ENCODE measurements at places on chromosomes 2 and 18.
A peak's percentile ranks its signal among the peaks of the same experiment; 100 is the strongest.

DNA sequence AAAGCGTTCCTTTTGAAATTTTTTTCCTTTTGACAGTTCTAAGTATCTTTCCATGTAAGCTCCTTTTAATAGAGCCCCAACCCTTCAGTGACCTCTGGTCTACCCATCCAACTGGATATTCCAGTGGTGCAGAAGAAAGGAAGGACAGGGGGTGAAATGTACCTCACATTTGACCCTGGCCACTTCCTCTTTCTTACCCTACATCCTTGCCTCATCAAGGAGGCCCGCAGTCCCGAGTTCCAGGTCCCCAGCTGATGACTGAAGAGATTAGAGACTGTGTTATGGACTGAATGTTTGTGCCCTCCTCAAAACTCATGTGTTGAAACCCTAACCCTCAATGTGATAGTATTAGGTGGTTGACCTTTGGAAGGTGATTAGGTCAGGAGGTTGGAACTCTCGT is 158.1 kb downstream of the RBM43 start:
- no peak for DNase-seq

DNA sequence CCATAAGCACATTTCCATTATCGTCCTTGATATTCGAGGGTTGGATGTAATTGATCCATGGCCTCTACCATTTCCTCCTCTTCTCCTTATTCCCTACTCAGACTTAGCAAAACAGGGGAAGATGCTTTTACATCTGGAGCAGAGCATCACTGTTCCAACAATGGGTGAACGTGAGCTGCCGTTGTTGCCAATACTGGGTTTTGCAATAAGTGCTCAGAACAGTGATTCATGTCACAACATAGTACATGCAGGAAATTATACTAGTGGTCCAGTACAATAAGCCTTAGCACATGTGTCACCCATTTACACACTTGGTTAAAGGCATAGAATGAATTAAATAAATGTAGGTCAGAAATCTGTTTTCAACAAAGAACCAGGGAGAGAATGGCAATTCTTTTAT is 112.4 kb downstream of the DCC start:
- no peak for DNase-seq

DNA sequence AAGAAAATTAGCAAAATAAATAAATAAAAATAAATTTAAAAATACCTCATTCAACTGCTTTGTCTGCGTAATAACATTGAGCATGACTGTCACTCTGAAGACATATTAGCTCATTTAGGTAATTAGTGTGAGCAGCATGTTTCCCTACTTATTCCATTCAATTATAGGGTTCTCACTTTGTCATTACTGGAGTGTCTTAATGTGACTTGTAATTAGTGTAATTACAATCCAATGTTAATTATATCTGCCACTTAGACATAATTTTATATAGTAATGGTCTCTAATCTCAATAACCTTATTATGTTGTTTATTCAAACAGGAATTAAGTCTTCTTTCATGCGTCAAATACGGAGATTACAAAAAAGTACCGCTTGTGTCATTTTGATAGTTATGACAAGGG is 893.9 kb upstream of the ACVR2A start:
- peak; percentile 74 for DNase-seq

- no peak for DNase-seq
Observed at GRCh38 chr18:22446911-22447310, 29.2 kb upstream of the CTAGE1 start.

- peak; percentile 36 for DNase-seq
Observed at GRCh38 chr2:176817061-176817565, 395.5 kb upstream of the HNRNPA3 start.

- DNase-seq = no peak
Observed at GRCh38 chr2:236259371-236259770, 4.8 kb downstream of the ASB18 start.

DNA sequence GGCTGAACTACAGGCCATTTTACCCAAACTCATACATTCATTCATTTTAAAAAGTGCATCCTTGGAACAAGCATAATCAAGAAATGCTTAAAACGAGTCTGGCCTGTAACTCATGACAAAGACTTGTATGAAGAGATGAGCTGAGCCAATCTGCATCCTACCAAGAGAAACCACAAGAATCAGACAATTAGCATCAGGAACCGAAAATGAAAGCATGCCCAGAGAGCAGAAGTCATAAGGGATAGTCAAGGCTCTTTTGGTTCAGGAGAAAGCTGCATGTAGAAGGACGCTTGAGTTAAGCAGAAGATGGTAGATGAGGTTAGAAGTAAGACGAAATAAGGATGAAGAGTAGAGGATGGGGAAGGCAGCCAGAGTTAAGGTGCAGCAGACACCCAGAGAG is 137.0 kb upstream of the CTNNA2 start:
- no peak for DNase-seq

- no peak for DNase-seq
Observed at GRCh38 chr2:86002375-86002774, 103.3 kb downstream of the POLR1A start.

- no peak for DNase-seq
Observed at GRCh38 chr2:161063946-161064306, 96.3 kb upstream of the TANK start.

DNA sequence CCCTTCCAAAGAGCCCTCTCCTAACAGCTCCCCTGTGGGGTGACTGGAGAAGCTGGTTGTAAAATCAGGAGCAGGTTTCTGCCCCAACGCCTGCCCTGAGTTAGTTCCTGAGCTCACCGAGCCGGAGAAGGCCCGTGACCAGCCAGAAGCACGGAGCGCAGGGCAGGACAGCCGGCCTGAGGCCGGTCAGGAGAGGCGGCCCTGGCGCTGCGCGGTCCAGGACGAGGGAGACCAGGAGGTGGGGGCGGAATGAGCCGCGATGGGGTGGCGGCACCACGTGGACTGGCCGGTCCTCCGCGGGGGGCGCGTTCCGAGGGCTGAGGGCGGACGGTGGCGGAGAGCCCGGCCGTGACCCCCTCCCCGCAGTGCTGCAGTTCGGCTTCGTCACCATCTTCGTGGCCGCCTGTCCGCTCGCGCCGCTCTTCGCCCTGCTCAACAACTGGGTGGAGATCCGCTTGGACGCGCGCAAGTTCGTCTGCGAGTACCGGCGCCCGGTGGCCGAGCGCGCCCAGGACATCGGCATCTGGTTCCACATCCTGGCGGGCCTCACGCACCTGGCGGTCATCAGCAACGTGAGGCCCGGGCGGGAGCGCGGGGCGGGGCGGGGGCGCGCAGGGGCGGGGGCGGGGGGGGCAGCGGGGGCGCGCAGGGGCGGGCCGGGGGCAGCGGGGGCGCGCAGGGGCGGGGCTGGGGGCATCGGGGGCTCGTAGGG is 29.0 kb downstream of the ANO7 start:
- DNase-seq = no peak

DNA sequence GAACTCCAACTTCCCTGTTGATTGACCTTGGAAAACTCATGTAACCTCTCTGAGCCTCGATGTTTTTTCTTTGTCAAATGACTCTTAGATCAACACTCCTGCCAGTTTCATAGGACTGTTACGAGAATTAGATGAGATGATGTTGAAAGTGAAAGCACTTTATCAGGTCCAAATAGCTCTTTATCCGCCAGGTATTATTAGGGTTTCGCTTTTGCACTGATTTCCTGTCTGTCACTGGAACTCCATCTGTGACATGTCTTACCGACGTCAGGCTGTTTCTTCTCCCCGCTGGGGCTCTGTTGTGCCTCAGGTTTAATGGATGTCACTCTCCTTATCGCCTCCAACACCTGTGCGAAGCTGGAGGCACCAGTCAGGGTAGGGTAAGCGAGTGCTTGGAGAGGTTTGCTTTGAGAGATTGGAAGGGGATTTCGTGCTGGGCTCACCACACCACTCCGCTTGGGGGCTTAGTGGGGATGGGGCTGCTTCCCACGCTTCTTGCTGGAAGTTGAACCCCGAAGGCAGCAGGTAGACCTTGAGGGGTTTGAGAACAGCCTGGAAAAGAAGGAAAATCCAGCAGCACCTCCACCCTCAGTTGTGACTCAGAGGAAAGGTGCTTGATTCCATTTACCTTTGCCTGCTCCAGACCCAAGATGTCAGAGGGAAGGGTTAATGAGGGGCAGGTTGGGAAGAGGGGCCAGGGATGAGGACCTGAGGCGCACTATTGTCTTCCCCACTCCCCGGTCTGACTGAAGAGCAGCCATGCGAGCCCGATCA is 4.3 kb downstream of the GAD1 start:
- DNase-seq = no peak

- no peak for DNase-seq
Observed at GRCh38 chr2:181037922-181038321, 57.5 kb downstream of the UBE2E3 start.

DNA sequence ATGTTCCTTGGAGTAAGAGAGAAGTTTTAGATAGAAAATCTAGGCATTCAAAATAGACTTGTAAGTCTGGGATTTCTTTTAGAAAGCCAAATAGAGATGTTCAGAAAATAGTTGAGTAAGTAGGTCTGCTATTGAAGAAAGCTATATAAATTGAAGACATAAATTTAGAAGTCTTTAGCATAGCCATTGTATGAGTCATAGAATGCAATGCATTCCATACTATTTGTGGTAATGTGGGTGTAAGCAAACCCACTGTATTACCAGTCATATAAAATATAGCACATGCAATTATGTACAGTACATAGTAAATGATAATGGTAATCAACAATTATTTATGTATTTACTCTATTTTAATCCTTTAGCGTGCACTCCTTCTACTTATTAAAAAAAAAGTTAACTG is 14.1 kb downstream of the MC4R start:
- no peak for DNase-seq

- no peak for DNase-seq
Observed at GRCh38 chr2:117232305-117232704, 582.2 kb upstream of the DDX18 start.

- no peak for DNase-seq
Observed at GRCh38 chr2:159454185-159454584, 162.2 kb downstream of the BAZ2B start.

DNA sequence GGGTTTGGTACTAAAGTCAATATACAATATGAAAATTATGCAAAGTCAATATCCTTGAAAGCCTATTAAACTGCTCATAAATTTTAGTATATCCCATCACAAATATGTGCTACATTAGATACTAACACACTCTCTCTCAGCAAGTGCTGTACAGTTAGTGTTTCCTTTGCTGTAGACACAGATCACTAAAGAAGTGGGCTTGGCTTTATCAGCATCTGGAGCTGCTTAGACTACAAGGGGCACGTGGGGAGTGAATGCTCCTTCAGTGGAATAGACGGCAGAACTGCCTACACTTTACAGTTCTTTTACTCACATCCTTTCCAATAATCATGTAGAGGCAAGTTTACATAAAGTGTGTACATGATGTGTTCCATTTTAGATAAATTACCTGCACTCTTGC is 26.0 kb upstream of the EFEMP1 start:
- no peak for DNase-seq

GRCh38 chr2:2825516-2826208 is 494.6 kb upstream of the MYT1L start:
- no peak for DNase-seq

GRCh38 chr2:46481198-46482193 is 2.1 kb downstream of the TMEM247 start:
- DNase-seq = peak; percentile 20

DNA sequence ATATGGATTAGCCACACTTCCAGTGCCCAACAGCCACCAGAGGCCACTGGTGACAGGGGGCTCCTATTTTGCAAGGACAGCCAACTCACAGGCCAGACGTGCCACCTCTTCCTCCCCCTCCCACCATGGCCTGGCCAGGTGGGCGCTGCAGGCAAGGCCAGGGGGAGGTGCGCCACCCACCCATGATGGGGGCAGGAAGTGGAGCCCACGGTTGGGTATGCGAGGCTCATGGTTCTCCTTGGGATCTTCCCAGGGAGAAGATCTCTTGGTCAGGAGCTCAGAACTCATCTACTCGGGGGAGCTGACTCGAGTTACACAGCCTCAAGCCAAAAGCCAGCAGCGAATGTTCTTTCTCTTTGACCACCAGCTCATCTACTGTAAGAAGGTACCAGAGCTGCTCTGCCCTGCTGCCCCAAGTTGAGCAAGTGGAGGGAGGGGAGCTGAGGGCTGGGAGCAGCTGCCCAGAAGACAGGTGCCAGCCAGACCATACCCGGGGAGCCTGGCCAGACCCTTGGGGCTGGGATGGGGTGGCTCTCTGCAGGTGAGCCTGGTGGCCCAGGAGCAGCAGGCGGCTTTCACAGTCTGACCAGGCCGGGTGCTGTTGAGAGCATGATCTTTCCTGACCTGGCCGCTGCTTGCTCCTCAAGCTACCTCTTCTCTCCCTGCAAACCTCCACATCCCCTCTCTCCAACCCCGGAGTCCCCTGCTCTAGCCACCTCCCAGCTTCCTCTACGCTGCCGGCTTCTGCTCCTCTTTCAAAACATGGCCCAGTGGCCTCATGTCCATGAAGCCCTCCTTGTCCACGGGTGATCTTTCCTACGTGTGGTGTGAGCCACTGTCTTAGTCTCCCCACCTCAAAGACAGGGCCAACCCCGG is 49.8 kb downstream of the FAM168B start:
- DNase-seq = no peak

GRCh38 chr2:64655873-64656272 is 2.2 kb upstream of the SERTAD2 start:
- DNase-seq = no peak

- DNase-seq = no peak
Observed at GRCh38 chr2:201866643-201867473, 60.5 kb downstream of the CDK15 start.

DNA sequence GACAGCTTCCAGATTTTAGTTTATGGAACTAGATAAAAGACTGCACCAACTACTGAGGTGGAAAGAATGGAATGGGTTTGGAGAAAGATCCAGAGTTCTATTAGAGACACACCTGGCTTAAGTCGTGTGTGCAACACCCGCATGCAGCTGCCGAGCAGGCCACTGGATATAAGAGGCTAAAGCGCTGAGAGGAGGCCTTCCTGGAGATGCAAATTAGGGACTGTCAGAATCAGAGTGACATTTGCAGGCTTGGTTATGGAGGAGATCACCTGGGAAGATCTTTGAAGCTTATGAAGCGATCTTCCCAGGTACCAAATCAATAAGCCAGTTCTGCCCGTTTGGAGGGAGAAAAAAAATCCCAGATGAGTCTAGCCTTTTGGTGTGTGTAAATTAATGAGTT is 30.4 kb upstream of the KLHL29 start:
- DNase-seq = no peak

DNA sequence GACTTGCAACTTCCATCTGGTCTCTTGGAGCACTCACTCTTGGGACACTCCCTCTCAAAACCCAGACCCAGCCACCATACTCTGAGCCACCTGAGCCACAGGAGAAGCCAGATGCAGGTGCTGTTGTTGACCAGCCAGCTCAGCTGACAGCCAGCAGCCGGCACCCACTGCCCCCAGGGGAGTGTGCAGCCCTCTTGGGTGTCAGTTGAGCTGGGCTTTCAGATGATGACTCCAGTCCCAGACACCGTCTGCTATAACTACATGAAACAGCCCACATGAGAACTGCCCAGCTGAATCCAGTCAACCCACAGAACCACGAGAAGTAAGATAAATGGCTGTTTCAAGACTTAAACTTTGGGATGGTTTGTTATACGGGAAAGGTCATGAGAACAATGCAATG is 10.7 kb upstream of the IGFBP2 start:
- peak; percentile 64 for DNase-seq

- no peak for DNase-seq
Observed at GRCh38 chr2:206443735-206444527, 599 bp downstream of the ADAM23 start.

Data from NCI-H1436 (cell line).